ENCODE measurements at places on chromosomes 2 and 18. TPM values are rescaled to one million over a fixed set of nuclear protein-coding genes. Genes with fewer than 3 reads are reported as not detected.

The WDR43 gene
- total RNA-seq = 61.5 TPM

The COL6A3 gene
- 1,329 TPM for total RNA-seq

The ZEB2 gene
- total RNA-seq = 40.6 TPM

The PXDN gene
- total RNA-seq = 372 TPM

The ZNF385B gene
- total RNA-seq = not detected

The DNAH6 gene
- under 0.01 TPM for total RNA-seq

The ALPI gene
- not detected for total RNA-seq

The DYSF gene
- total RNA-seq = 4.2 TPM

GRCh38 chr2:28666496-28667184 is 85.0 kb upstream of the PPP1CB start:
- DNase-seq = no peak

DNA sequence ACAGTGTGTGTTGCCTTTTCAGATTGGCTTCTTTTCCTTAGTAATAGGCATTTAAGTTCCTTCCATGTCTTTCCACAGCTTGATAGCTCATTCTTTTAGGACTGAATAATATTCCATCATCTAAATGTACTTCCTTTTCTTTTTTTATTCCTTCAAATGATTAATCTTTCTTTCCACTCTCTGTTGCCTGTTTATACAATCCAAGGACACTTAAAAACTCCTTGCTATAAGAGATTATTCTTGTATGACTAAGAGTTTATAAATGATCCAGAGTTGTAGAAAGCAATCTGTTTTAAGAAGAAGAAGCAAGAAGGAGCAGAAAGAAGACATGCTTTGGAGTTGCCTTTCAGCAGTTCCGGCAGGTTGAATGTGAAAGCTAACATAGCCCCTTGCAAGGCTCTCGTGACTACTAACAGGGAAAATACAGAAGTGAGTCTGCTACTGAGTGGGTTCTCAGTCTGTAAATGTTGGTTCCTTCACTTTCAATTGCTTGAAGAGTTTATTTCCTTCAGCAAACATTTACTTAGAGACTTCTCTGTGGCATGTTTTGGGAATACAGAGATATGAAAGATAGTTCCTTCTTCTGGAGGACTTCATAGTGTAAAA is 123.0 kb downstream of the PMAIP1 start:
- DNase-seq = no peak

GRCh38 chr2:69381337-69381737 is 5.7 kb downstream of the GFPT1 start:
- DNase-seq = no peak

DNA sequence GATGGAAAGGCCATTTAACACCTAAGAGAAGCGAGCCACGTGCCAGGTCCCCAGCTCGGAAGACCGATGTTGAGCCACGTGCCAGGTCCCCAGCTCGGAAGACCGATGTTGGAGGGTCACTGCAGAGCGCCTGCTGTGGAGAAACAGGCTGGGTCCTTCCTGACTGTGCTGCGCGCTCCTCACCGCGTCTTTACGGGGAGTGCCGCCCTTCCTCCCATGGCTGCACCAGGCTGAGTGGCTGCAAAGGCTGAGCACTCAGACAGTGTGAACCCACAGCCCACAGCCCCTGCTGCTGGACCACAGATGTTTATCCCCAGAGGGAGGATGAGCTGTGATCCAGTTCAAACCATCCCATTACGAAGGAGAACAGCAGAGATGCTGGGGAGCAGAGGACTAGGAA is 55.7 kb downstream of the RTP5 start:
- no peak for DNase-seq

DNA sequence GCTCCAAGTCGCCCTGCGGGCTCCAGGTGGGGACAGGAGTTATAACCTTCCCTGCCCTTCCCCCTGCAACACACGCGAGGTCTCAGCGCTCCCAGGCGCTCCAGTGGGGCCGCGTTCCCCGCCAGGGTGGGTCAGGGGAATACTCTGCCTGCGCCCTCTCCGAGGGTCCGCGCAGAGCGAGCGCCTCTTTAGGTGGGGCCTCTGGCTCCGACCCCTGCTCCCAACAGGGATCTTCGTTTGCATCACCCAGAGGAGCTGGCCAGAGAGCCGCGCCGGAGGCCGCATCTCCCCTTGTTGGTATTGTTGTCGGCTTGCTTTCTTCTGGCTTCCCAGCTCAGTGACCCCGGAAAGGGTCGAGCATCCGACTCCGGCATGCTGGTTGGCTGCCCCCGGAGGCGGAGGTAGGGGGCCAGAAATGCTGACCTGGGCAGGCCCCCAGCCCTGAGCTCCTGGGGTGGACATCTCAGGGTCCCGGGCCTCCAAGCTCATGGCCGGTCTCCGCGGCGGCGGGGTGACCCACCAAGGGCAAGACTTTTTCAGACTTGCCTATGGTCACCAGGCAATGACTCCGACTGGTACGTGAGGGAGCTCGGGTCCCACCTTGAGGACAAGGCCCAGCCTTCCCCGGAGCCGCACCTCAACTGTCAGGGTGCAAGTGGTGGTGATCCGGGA is 11.2 kb upstream of the EN1 start:
- DNase-seq = no peak

DNA sequence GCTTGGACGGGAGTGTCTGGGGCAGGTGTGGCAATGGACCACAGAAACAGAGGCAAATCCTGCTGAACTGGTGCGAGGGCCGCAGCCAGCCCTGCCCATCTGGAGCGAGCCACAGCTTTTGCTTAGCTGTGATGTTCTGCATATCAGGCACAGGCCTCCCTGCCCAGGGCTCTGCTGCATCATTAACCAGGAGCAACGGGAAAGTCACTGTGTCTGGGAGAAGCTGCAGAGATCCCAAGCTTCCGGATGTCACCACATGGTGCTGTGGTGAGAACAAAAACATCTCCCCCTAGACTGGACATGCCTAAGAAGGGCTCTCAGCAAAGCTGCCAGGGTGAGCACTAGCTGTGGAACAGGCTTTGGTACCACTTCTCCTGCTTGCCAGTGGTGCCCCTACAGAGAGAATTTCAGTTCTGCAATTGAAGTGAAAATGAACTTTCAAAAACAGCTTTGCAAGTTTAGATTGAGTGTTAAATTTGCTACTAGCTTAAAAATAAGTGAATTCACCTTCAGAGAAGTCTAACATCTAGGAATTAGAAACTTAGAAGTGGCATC is 172.9 kb upstream of the MYT1L start:
- no peak for DNase-seq

GRCh38 chr2:55553321-55553720 is 33.8 kb downstream of the CFAP36 start:
- DNase-seq = no peak

- no peak for DNase-seq
Observed at GRCh38 chr2:7098816-7099215, 181.6 kb downstream of the RNF144A start.

DNA sequence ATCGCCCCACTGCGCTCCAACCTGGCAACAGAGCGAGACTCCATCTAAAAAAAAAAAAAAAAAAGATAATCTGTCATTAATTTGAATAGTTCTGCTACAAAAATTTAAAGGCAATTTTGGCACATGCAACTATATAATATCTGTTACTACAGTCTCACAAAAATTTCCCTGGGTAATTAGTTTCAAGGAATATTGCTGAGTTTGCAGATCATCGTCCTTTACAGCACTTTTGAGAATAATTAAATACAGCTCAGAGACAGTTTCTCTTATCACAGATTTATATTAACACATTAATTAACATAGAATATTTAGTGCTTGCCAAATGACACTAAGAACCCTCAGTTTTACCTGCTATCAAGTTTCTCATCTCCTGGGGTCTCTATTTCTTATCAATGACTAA is 540.4 kb upstream of the ZNF804A start:
- DNase-seq = no peak

DNA sequence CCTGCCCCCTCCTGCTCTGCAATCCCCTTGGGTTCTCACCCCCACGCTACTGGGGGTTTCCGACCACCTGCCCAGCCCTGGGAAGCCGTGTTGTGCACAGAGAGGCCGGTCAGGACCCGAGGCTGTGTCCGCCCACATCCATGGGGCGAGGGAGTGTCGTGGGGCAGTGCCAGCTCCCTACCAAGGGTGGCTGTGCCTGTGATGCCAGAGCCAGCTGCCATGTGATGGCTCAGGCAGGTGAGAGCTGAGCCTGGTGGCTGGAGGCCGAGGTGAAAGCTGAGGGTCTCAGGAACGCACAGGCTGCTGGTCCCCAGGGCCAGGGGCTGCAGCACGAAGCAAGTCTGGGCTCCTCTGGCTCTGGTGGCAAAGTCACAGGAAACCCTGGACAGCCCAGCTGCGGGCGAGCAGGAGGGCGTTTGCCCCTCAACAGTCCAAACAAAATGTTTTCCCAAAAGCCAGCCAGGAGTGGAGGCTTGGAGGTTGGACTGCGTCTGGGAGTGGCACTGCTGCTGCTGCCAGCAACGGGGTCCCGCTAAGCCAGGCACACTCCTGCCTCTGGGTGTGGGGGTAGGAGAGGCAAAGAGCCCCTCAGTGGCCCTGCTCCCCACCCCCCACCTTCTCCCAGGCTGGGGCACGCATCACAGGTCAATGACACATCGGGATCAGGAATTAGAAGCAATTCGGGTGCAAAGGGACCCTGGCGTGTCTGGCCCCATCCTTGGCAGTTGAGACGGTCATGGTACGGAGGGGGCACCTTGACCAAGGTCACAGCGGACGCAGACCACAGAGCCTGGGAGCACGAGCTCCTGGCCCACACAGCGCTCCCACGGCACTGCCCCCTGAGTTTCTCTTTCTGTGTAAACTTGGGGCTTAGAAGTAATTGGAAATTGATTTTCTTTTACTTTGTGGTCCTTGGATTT is 72.4 kb upstream of the GPC1 start:
- no peak for DNase-seq

DNA sequence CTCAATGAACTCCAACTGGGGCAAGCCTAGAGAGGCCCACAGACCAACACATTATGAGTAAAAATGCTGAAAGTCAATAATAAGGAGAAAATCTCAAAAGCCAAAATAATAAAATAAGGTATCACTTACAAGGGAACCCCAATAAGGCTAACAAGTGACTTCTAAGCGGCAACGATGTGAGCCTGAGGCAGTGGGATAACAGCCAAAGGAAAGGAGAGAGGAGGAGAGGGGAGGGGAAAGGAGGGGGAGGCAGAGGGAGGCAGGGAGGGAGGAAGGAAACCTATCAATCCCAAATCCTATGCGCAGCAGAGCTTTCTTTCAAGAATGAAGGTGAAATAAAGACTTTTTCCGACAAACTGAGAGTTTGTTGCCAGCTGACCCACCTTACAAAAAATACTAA is 6.0 kb upstream of the NFATC1 start:
- no peak for DNase-seq

DNA sequence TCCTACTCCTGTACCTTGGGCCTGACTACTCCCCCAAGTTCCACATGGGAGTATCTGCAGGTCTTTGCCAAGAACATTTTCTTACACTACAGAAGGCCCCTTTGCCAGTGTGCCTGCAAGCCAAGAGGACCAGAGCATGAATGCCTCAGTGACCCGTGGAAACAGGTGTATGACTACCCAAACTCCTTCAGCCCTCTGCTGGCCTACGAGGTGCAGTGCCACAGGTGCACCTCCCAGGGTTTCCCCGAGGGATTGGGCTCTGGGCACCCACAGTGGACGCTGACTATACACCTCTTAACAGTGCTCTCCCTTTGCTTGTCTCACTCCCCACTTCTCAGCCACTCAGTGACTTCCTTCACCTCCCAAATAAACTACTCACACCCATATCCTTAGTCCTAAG is 91.4 kb downstream of the COL6A3 start:
- DNase-seq = no peak

DNA sequence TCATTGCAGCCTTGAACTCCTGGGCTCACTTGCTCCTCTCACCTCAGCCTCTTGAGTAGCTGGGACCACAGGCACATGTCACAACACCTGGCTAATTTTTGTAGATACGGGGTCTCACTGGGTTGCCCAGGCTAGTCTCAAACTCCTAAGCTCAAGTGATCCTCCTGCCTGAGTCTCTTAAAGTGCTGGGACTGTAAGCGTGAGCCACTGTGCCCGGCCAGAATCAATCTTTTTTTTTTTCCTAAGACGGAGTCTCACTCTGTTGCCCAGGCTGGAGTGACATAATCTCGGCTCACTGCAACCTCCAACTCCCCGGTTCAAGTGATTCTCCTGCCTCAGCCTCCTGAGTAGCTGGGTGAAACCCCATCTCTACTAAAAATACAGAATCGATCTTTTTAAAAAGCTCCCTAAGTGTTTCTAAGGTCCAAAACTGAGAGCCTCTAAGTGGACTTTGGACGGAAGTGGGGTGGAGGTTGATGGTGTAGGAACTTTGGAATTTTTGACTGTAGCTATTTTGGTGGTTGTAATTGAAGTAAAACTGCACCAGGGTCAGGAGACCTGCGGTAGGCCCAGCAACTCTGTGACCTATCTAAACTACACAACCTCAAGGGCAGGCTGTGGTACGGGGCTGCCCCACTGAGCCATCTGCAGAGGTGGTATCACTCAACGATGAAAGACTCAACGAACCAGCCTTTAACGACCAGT is 82.9 kb downstream of the POLR1A start:
- no peak for DNase-seq

DNA sequence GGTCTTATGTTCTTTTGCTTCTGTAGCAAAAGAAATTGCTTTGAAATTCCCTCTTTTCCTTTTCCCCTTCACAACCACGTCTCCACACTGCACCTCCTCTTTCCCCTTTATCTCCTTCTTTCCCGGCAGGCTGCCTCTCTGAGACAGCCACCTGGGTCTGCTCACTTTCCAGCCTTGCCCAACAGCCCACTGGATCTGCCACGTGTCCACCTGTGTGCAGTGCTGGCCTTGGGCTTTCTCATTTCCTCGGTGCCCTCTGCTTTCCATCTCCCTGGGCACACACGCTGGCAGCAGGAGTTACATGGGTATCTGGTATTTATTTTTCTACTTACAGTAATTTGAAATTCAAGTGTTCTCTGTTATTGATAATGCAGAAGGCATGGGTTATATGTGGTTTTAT is 213.4 kb upstream of the LYPD1 start:
- no peak for DNase-seq

- DNase-seq = no peak
Observed at GRCh38 chr2:235558572-235558971, 64.7 kb downstream of the AGAP1 start.

GRCh38 chr2:11749646-11750349 is 3.4 kb downstream of the LPIN1 start:
- peak; percentile 56 for DNase-seq

DNA sequence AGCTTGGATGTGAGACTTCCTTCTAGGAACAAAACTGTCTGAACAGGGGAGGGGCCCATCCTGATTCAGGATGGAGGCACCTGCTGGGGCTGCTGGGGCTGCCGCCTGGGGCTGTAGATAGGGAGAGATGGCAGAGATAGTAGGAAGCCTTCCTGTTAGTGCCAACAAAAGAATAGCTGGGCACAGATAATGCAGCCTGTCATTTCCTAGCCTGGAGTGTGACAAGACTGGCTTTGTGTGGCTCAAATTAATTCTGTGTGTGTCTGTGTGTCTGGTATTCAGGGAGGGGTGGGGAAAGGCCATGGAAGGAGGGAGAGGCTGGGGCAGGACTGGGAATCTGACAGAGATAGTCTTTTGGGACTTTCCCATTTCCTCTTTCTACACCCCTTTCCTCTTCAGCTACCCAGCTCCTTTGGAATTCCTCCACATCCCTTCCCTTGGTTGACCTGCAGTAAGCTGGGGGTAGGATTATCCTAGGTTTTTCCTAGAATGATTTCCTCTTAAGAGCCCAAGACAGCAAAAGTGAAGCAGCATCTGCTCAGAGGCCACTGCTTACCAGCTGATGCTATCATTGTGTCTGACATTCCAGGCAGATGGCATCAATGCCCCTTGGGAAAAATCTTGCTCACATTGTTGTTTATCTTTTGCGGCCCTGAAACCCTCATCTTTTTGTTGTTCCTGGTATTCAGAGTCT is 144.9 kb upstream of the LHCGR start:
- no peak for DNase-seq

Data from fibroblast of villous mesenchyme (primary cell).